Calu3 (cell line): ENCODE measurements at places on chromosomes 11 and 22.

- no peak for DNase-seq
Observed at GRCh38 chr22:41910050-41911000, 4.5 kb downstream of the SHISA8 start.

DNA sequence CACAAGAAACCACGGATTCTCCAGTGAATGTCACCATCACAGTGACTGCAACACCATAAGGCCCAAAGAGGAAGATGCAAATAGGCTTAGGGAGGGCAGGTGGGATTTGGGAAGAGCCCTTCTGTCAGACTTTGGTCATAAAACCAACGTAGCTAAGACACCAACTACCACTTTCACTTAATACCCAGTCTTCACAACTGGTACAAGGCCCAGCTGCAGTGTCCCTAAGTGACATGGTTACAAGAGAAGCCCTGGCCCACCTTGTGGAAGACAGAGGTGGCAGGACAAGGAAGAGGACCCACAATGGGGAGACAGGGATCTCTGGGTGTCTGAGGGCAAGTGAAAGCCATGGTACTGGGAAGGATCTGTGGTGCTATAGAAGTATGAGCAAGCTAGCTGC is 10.0 kb downstream of the VSIG10L2 start:
- no peak for DNase-seq

- no peak for DNase-seq
Observed at GRCh38 chr22:39545386-39546365, 13.1 kb upstream of the RPS19BP1 start.

GRCh38 chr11:134512571-134513538 is 100.8 kb upstream of the B3GAT1 start:
- no peak for DNase-seq

- peak; percentile 63 for DNase-seq
Observed at GRCh38 chr11:3849297-3849874, 6.1 kb upstream of the STIM1 start.

- DNase-seq = no peak
Observed at GRCh38 chr11:119626197-119626841, 102.7 kb downstream of the NECTIN1 start.

GRCh38 chr11:96103102-96103501 is 179.2 kb upstream of the MTMR2 start:
- DNase-seq = no peak

DNA sequence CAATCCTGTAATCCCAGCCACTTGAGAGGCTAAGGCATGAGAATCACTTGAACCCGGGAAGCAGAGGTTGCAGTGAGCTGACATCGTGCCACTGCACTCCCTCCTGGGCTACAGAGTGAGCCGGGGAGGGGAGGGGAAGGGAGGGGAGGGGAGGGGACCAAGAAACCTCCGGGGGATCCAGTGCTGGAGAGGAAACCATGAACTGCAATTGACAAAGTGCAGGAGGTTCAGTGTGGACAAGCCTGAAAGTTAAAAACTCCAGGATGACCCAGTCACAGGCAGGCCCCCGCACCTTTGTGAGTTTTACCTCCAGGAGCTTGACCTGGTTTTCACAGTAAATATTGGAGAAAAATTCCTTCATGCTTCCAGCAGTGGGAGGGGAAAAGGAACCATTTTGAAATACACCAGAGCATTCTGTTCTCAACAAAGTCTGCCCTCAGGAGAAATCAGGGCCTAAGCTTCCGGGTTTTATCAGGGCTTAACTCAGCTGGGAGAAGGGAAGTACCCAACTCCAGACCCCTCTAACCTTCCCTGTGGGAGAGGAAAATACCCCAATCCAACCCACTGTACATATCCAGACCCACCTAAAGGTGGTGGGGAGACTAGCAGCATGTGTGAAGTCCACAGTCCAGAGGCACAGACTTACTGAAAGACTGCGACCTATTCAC is 15.5 kb upstream of the ZFTA start:
- DNase-seq = no peak

DNA sequence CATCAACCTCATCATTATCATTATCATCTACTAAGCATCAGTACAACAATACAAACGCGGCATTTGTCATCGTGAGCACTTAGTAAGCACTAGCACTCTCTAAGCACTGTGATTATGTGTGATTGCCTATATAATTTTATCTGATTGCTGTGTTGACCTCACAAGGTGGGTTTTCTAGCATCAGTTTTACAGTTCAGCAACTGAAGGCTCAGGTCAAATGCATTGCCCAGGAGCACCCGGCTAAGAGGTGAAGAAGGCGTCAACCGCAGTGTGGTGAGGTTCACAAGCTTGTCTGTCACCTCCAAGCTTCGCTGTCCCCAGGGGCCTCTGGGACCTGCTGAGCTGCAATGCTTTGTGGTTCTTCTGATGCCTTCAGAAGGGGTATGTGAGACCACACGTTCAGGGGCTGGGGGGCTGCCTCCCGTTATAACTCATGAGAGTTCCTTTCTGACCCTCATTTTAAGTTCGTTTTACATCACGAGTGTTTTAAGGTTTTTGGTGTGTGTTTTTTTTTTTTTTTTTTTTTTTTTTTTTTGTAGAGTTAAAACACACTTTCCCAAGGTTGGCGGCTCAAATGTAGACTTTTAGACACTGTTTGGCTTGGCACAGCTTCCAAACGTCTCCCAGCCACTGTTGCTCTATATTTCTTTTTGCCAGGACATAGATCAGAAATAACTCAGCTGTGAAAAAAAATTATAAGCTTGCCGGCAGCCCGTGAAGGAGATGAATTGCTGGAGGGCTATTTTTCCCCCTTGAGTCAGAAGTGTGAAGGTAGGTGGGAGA is 33.8 kb upstream of the SCUBE1 start:
- DNase-seq = no peak

DNA sequence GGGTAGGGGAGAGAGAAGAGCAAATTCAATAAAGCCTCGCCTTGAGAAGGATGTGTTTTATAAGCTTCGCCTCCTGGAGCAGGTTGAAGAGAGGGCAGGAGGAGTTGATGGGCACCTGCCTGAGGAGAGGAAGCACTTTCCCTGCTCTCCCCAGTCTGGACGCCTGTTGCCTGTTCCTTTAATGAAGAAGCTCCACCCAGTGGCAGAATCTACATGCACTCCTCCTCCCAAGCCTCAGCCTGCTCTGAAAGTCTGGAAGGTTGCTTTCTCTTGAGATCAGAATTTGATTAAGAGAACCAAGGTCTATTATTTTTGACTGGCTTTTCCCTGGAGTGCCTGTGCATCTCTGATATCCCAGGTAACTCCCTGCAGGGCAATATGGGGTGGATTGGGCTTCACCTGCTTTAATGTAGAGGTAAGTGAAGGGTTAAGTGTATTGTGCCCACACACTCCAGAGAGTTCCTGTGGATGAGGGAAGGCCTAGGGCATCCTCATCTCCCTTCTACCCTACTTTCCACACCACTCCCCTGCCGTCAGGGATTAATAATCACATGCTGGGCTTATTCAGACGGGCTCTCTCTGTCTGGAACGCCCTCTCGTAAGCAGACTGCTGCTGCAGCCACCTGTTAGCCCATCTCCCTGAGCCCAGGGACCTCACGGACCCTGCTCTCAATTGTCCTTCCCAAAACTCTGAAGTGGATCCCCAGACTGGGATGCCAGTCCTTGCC is 22.3 kb downstream of the NTM start:
- no peak for DNase-seq

DNA sequence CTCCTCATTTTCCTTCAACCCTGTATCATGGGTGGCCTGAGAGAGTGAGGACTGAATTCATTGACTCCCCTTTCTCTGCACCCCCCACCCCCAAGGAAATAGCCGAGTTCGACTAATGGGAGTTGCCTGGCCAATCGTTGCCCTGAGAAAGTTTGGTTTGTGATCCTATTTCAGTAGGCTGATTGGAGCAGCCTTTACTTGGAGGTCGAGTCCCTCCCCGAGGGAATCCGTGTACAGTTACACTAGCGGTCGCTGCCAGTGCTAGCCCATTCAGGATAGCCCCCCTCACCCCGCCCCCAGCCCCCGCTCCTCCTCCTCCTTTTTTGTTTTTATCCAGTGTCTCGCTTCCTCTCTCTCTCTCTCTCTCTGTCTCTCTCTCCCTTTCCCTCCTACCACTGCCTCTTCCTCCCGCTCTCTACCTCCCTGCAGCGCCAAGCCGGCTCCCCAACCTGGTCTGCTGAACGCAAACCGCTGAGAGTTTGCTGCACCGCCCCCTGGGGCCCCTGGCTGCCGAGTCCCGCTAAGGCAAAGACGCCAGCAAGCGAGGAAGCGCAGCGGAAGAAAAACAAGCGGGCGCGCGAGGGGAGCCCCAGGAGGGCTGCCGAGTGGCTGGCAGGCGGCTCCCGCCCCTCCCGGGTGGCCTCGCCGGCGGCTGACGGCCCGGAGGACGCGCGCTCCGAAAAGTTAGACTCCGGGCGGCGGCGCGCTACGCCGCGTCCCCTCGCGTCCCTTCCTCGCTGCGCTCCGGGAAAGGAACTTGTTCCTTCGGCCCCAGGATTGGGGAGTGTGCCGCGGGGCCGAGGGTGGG is at the start of gene GRAMD1B:
Gene GRAMD1B, plus strand, starts transcription at position 357 of the 808 bp plus-strand sequence. CDS start 524 bp downstream, outside the sequence.
- DNase-seq = peak; percentile 2

DNA sequence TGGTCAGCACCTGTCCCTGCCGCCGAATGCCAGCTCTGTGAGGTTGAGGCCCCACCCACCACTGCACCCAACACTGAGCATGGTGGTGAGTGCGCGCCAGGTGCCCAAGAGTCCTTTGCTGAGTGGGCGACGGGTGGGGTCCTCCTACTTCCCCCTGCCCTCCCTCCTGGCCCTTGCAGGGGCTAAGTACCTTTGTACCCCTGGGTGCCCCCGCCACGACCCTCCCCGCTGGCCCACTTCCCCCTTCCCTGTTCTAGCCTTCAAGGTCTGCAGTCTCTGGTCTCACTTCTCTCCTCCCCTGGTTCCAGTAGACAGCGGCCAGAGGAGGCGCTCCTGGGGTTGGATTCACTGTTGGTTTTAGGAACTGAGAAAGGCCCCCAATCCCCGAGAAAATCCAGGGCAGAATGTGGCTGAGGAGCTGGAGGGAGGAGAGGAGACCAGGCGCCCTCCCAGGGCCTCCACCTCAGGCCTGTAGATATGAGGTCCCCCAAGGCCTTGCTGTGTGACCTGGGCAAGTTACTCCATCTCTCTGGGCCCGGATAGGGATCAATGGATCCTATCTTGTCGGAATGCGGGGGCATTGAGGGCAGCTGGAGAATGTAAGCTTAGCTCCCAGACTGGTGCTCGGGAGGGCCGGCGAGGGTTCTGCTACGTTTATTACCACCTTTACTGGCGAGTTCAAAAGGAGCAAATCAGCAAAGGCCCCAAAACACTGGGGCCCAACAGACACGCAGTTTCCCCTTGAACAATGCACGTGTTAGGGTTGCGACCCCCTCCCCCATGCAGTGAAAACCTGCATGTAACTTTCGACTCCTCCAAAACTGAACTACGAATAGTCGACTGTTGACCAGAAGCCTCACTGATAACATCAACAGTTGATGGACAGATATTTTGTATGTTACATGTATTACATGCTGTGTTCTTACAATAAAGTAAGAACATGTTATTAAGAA is 31.9 kb upstream of the SMIM38 start:
- DNase-seq = peak; percentile 53

DNA sequence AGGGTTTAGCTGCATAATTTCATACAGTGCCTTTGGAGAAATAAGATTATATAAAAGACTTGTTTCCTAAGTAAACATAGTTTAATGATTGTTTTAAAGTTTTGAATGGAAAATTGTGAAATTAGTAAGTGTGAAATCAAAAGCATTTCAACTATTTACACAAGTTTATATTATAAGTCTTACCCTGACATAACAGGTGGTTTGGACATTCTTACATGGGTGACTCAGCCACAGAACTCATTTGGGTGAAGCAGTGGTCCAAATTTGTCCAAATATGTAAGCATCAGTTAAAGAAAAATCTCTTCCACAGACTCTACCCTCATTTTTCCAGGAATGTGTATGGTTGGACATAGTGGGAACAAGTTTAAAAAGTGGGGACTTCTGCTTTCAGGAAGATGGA is 68.0 kb downstream of the USP47 start:
- no peak for DNase-seq

- no peak for DNase-seq
Observed at GRCh38 chr11:45031912-45032519, 81.3 kb upstream of the TP53I11 start.

DNA sequence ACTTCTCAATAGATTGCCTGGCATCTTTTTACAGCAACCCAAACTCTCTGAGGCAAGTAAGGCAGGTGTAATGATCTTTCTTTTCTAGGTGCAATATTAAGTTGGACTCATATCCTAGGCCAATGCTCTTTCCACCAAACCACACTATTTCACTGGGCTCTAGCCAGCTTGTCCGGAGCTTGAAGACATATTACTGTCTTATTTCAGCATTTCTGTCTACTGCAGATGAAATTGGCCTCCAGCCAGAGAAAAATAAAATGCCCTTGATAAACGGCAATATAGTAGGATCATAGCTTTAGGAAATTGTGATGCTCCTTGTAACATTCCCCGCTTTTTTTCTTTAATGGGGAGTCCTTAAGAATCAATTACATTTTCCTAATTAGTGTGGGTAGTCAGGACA is 48.1 kb downstream of the SPON1 start:
- DNase-seq = no peak

GRCh38 chr11:70297341-70297740 is 26.9 kb downstream of the PPFIA1 start:
- DNase-seq = no peak

DNA sequence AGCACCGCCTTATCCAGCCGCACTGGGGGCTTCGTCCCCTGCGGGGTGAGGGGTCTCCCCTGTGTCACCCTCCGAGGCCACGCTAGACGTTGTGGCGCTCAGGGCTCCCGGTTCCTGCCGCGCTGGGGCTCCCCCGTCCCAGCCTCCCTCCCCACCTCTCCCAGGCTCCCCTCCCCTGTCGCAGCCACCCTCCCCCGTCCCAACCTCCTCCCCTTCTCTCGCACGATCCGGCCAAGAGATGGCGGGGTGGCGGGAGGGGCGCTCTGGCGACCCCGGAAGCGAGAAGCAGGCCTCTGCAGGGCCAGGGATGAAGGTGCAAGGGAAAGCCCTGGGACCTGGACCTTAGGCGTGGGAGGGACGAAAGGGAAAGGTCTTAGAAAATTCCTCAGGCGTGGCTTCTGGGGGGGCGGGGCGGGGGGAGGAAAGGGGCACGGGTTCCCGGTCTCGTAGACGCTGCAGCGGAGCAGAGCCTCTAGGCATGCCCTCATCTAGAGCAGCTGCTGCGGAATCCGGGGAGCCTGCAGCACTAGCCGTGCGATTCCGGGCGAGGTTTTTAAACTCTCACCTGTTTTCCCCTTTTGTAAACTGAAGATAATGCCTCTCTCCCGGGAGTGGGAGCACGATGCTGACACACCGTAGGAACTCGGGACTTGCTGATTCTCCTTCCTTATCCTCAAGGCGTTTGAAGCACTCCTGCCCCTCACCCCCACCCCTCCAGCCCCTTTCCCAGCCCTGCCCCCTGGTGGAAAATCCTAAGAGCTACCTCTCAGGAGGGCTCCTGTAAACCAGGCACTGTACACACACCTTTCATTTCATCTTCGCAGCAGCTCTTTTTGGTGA is 14.4 kb downstream of the KCNJ5 start:
- peak; percentile 69 for DNase-seq

- no peak for DNase-seq
Observed at GRCh38 chr11:129620237-129621104, 195.2 kb upstream of the TMEM45B start.

DNA sequence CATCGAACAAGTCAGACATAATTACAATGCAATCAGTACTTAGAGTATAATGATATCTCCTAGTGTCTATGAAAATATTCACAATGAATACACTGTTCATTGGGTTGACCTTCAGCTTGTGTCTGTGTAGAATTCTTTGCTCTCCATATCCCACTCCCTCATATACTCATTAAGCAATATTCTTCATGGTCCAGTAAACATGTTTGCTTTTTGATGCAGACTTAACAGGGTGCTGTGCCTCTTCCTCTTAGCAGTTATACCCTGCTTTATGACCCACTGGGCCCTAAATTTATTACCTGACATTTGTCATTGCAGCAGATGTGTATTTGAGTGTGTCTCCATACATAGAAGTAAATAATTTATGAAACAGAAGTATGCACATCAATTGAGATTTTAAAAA is 352.5 kb upstream of the CCDC179 start:
- no peak for DNase-seq
